ENCODE measurements at places on chromosomes 6 and 20. TPM values are rescaled to one million over a fixed set of nuclear protein-coding genes. Genes with fewer than 3 reads are reported as not detected.

DNA sequence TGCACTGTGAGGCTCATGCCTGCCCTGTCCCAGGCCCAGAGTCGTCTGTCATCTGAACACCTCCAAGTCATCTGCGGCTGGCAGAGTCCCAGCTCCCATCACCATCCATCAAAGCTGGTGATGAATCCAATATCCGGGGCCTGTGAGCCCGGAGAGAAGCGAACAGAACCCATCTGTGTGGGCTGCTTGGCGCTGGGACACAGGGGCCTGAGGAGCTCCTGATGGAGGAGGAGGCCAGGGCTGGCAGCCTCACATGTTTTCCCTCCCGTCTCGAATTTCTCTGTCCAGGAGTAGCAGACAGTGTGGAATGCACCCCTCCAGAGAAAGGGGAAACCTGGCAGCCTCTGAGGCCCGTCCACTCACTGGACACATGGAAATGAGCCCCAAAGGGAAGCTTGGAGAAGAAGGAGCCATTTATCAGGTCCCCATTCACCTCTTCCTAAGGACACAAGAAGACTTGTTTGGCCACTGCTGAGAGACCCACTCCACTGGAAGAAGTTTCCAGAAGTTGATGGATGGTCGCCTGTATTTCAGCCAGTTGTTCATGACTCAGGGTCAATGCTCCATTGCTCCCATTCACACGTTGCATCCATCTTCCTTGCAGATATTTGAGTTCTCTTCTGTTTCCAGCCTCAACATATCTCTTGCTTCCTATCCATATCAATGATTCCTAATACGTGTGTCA is 307.5 kb upstream of the SULF2 start:
- H3K4me1 ChIP-seq = no peaks in the 10 kb centered on the region
- H3K4me3 ChIP-seq = no peak overlapping the region
- no peak for DNase-seq
- no peak overlapping the region for H3K27ac ChIP-seq

GRCh38 chr6:131929976-131930375 is 21.2 kb downstream of the CCN2 start:
- DNase-seq = no peak
- H3K4me1 ChIP-seq = no peaks in the 10 kb centered on the region
- no peaks in the 10 kb centered on the region for H3K36me3 ChIP-seq
- no peaks in the 10 kb centered on the region for H3K27me3 ChIP-seq

DNA sequence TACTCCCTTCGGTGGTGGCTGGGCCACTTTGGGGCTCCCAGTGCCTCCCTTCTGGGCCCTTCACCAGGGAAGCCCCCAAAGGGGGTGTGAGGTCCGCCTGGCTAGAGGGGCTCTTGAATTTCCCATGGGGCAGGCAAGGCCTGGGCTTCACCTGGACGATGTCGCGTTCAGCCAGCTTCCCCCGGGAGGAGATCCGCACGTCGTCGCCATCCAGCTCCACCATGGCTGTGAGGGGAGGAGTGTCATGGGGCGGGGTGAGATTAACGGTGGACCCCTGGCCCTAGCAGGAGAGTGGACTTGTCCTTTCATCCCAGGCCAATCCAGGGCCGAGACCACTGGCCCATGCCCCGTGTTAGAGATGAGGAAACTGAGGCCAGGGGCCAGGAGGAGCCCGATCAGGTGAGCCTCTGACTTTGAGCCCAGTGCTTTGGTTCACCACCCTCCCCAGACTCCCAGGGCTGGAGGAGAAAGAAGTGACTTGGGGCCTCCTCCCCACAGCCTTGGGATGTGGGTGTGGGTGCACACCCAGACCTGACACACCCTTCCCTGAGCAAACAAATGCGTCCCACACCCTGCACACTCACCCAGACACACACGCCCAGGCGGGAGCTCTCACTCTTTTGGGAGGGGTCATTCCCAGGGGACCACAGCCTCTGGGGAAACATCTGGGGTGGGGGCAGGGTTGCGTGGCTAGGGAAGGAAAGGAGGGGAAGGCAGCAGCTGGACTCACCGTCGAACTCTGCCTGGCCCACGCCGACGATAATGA is 46.1 kb downstream of the RAB44 start:
- H3K27me3 ChIP-seq = no peaks in the 10 kb centered on the region
- no peak for DNase-seq
- H3K36me3 ChIP-seq = no peaks in the 10 kb centered on the region
- no peaks in the 10 kb centered on the region for H3K4me1 ChIP-seq
- no peak overlapping the region for H3K27ac ChIP-seq

DNA sequence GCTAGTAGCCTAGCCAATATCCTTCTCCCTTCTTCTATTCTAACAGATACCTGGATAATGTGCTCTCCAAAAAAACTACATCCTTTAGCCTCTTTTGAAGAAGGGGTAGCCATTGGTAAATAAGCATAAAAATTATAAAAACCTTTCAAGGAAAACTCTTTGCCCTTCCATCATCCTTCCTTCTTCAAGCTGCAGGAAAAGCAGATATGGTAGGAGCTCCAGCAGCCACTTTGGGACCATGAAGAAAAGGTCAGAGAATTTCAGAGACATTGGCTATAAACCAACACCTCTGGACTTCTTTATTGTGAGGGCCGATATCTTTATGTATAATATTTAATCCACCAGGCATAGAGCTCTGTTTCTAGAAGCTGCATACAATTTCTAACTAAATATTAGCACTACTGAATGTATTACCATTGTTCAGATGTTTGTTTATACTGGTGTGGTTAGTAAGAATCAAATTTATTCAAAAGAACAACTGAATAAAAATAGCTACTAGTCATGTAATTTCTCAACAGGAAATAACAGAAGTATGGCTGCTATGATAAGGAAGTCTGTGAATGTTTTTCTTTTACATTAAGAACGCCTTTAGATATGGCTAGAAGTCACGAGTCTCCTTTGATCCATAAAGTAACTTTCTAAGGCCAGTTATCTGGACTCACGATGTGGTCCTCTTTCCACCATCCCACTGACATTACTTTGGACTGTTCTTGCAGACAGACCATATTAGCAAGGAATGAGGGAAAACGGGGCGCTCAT is 32.2 kb downstream of the MYLK4 start:
- H3K27ac ChIP-seq = no peak overlapping the region
- no peak overlapping the region for H3K4me3 ChIP-seq
- H3K4me1 ChIP-seq = no peaks in the 10 kb centered on the region
- no peaks in the 10 kb centered on the region for H3K27me3 ChIP-seq
- no peaks in the 10 kb centered on the region for H3K36me3 ChIP-seq
- DNase-seq = no peak

- no peak overlapping the region for H3K27ac ChIP-seq
- H3K4me3 ChIP-seq = no peak overlapping the region
- H3K27me3 ChIP-seq = no peaks in the 10 kb centered on the region
- peaks cover 3% of the 10 kb centered on the region for H3K4me1 ChIP-seq
These were observed 15.8 kb downstream of the ABHD12 start for GRCh38 chr20:25374842-25375241.

DNA sequence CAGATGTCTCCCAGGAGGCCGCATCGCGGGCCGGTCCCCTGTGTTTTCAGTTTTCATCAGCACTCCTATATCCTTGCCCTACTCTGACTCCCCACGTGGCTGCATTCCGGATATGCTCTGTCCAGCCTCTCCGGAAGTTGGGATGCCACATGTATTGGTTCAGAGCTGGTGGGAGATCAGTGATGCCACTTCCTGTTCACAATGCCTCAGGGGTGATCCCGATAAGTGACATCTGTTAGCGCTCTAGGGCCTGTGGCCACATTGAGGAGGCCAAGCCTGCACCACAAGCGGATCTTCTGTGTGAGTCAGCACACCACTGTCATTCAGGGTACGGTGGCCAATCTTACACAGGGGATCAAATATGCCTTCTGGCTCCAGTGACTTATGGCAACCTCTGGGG is 57.8 kb downstream of the PPP1R3G start:
- H3K4me1 ChIP-seq = no peaks in the 10 kb centered on the region
- H3K27me3 ChIP-seq = no peaks in the 10 kb centered on the region
- H3K36me3 ChIP-seq = no peaks in the 10 kb centered on the region
- no peak for DNase-seq
- no peak overlapping the region for H3K4me3 ChIP-seq

DNA sequence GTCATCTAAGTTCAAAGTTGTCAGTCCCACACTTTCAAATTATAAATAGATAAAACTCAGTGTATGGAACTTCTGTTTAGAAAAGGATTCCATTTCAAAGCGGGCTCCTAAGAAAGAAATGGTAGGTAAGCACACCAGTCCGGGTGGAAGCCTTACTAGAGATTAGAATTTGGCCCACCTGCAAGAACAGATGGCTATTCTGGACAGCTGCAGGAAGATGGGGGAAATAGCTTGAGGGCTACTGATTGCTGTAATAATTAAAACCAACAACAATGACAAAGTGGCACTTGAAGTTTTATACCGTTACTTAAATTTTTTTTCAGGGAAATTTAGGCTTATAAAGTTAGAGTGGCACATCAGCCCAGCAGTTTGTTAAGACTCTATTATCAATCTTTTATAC is 83.3 kb downstream of the HIVEP2 start:
- H3K4me3 ChIP-seq = no peak overlapping the region
- no peaks in the 10 kb centered on the region for H3K36me3 ChIP-seq
- no peak for DNase-seq

DNA sequence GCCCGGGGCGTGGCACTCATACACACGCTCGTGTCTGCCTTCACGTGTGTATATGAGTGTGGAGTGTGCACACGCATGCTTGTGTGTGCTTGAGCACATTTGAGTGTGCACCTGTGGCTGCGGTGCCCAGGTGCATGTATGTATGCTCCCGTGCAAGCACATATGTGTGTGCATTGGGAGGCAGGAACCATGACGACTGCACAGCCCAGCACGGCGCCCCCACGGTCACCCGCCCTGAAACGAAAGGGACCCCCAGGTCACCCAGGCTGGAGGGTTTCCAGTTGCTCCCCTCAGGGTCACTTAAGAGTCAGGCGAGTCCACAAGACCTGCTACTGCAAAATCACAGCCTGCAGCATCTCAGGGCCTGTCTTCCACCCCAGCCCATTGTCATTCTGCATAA is 94.7 kb downstream of the YTHDF1 start:
- H3K27me3 ChIP-seq = no peaks in the 10 kb centered on the region
- no peak overlapping the region for H3K27ac ChIP-seq
- no peak for DNase-seq
- H3K36me3 ChIP-seq = no peaks in the 10 kb centered on the region
- no peak overlapping the region for H3K4me3 ChIP-seq

- no peak overlapping the region for H3K4me3 ChIP-seq
- no peaks in the 10 kb centered on the region for H3K27me3 ChIP-seq
- no peaks in the 10 kb centered on the region for H3K36me3 ChIP-seq
- H3K4me1 ChIP-seq = no peaks in the 10 kb centered on the region
These were observed 189.1 kb downstream of the EPM2A start for GRCh38 chr6:145546265-145546664.

DNA sequence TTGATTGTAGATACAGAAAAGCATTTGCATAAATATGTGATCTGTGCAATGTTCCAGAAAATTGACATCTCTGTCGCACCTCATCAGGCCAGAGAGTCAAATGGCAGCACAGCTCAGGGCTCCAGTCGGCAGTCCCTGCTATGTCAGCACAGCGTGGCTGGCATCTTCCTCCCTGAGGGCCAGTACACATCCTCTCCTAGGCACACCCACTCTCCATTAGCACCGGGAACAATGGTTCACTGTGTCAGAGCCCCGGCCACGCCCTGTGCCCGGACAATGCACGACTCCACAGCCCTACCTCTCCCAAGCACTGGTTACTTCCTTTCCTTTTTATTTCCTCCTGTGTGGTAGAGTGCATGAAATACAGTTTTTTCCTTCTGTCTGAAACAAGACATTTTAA is 114.9 kb downstream of the FOXC1 start:
- H3K4me3 ChIP-seq = no peak overlapping the region
- no peaks in the 10 kb centered on the region for H3K36me3 ChIP-seq
- no peaks in the 10 kb centered on the region for H3K4me1 ChIP-seq
- H3K27ac ChIP-seq = no peak overlapping the region
- no peak for DNase-seq

DNA sequence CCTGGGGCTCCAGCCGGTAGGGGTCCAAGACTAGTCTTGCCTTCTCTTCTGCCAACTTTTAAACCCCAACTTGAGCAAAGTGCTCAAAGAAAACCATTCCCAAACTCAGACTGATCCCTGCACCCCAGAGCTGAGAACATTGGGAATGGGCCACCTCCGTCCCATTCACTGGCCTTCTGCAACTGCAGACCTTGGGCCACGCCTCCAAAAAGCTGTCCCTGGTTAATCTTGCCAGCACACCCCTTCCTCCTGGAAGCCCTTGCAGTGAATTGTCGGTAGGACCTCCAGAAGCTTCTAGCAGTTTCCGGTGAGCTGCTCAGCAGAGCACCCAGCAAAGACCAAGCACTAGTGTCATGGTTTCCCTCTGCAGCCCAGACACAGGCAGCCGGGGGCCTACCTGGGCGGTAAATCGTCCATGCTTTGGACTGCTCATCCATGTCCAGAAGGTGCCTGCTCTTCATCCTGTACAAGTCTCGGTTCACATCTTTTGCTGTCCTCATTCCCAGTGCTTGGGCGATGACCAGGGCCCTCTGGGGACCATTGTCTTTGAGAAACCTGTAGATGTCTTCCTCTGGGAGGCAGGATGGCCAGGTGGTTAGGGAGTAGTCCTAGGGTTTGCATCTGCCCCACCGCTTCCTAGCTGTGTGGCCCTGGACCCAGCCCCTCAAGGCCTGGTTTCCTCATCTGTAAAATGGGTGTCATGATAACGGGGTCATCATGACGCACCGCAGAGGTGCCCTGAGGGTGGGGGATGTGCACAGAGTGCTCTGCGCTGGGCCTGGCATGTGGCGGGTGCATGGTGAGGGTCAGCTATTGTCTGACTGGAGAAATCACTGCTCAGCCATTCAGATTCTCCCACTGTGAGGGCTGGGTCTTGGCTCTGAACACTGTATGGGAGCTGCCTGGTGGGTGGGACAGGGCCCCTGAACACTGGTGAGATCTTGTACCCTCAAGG is 5.5 kb downstream of the ZBP1 start:
- H3K36me3 ChIP-seq = no peaks in the 10 kb centered on the region
- H3K27ac ChIP-seq = no peak overlapping the region
- no peak for DNase-seq
- no peaks in the 10 kb centered on the region for H3K27me3 ChIP-seq
- no peaks in the 10 kb centered on the region for H3K4me1 ChIP-seq
- H3K4me3 ChIP-seq = no peak overlapping the region

DNA sequence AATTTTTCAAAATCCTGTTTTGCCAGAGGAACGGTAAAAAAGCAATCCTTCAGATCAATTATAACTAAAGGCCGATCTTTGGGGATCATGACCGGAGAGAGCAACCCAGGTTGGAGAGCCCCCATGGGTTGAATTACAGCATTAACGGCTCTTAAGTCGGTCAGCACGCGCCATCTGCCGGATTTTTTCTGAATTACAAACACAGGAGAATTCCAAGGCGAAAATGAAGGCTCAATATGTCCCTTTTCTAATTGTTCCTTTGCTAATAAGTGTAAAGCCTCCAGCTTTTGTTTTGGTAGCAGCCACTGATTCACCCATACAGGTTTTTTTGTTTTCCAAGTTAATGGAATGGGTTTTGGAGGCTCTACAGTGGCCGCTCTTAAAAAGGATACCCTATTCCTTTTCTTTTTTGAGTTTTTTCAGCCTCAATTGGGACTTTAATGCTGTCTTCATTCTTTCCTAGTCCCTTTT is 16.9 kb upstream of the PTCRA start:
- H3K27ac ChIP-seq = no peak overlapping the region
- H3K4me3 ChIP-seq = no peak overlapping the region
- H3K4me1 ChIP-seq = no peaks in the 10 kb centered on the region
- no peaks in the 10 kb centered on the region for H3K36me3 ChIP-seq
- peak; percentile 80 for DNase-seq
- H3K27me3 ChIP-seq = no peaks in the 10 kb centered on the region

LPA gene
- total RNA-seq = 0.80 TPM

FRK gene
- 3.2 TPM for total RNA-seq

TUBB1 gene
- total RNA-seq = 0.15 TPM

PRDM13 gene
- not detected for total RNA-seq

OR12D3 gene
- not detected for total RNA-seq

PRRT1 gene
- total RNA-seq = 2.4 TPM
